ENCODE measurements at places on chromosomes 2 and 18.

DNA sequence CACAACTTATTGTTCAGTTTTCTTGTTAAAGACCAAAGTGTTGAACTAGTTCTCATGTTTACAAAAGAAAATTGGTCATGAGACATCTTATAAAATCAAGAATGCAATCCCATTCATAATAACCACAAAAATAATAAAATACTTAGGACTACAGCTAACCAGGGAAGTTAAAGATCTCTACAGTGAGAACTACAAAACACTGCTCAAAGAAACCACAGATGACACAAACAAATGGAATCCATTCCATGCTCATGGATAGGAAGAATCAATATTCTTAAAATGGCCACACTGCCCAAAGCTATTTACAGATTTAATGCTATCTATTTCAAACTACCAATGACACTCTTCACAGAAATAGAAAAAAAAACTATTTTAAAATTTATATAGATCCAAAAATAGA is 1354.8 kb upstream of the CDH2 start:
- no peak for DNase-seq

GRCh38 chr2:156907806-156908205 is 349.7 kb upstream of the GALNT5 start:
- DNase-seq: no peak

DNA sequence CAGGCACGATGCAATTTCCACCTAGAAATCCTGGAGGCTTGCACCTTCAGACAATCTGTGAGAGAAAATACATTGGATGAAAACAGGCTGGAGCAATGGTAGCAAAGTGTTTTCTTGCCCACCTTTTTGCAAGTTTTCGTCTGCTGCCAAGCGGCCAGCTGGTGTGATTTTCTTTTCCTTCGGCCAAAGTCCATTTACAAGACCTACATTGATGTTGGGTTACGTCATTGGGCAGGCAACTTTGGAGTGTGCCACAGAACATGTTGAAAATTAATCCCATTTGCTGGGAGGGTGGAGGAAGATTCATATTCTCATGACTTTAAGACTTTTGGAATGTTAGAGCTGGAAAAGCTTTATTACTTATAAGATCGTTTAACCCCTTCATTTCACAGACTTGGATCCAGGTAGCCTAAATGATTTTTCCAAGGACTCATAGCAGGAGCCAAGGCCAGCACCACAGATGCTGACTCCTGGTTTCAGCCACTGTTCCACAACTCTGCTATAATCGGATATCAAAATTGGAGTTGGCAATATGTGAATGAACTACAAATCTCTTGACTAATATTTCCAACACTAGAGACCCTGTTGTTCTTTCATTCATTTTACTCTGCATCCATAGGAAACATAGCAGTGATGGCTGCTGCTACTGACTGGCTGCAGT is 352.1 kb downstream of the RND3 start:
- no peak for DNase-seq

GRCh38 chr2:128169094-128169493 is 78.1 kb downstream of the UGGT1 start:
- no peak for DNase-seq

All from NCI-H1417 (cell line).